ENCODE measurements at places on chromosomes 3 and 15.

DNA sequence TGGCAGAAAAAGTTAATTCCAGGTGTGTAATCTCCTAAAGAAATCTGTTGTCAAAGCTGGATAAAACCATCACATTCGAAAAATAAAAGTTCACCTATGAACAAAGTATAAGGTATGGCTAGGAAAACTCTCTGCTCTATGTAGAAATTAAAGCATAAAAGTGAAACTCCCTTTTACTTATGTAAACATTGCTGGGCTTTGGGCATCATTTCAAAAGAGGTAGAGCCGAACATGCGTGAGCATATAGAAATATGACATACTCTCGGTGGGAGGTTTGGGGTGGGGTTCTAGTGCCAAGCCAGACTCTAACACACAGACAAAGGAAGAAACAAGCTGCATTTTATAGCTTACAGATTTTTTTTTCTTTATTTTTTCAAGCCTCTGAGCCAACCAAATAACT is 306.8 kb upstream of the ATP11B start:
- DNase-seq = no peak

DNA sequence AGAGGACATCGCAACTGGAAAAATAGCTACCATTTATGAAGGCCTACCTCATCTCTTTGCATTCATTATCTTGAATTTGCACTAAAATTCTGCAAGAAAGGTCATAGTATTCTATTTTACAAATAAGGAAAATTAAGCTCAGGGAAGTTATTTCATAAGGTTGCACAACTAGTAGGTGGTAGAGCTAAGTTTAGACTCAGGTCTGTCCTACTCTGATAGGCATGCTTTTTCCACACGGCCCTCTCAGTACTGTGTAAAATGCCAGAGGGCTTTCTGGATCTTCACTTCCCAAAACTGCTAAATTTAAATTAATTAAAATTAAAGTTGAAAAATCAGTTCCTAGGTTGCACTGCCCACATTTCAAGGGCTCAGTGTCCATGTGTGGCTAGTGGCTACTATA is 18.3 kb downstream of the MAP2K1 start:
- DNase-seq = no peak

GRCh38 chr3:118077332-118077731 is 957.3 kb downstream of the IGSF11 start:
- no peak for DNase-seq

- DNase-seq = no peak
Observed at GRCh38 chr15:71777216-71777943, 33.0 kb upstream of the NR2E3 start.

DNA sequence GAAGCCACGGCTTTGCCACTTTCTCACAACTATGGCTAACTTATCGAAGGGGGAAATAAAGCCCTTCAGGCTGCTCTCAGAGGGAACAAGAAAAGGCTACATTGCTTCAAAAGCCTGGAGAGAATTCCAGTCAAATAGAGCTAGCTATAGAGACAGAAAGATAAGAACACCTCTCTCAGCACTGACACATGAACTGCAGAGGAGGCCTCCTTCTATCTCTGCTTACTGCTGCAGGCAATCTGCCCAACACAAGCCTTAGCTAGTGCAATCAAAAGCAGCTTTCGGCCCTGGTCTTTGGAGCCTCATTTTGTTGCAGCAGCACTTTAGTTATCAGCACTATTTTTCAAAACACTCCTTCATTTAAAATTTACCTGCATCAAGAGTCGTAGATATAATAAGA is 118.4 kb upstream of the ROBO1 start:
- DNase-seq = no peak

GRCh38 chr3:6179761-6180160 is 681.2 kb upstream of the GRM7 start:
- DNase-seq = no peak

GRCh38 chr15:82768414-82769054 is 37.3 kb downstream of the FSD2 start:
- DNase-seq = no peak
